ENCODE measurements at places on chromosomes 4 and X. TPM values are rescaled to one million over a fixed set of nuclear protein-coding genes. Genes with fewer than 3 reads are reported as not detected.

Gene TCEAL7
- total RNA-seq, result 7.9 TPM

Gene FAM9C
- 0.26 TPM for total RNA-seq

Gene SPATA4
- total RNA-seq, result not detected

Gene TEC
- 3.4 TPM for total RNA-seq

Gene LINC00632
- 116 TPM for total RNA-seq

Gene ITGB1BP2
- 8.9 TPM for total RNA-seq

Gene PABPC5
- 1.6 TPM for total RNA-seq

Gene BMP15
- total RNA-seq, result not detected

Gene TBX22
- 0.18 TPM for total RNA-seq

Gene LEF1
- 20.7 TPM for total RNA-seq

GRCh38 chr4:90198086-90198847, 71.1 kb downstream of the CCSER1 start:
- no peak for DNase-seq

DNA sequence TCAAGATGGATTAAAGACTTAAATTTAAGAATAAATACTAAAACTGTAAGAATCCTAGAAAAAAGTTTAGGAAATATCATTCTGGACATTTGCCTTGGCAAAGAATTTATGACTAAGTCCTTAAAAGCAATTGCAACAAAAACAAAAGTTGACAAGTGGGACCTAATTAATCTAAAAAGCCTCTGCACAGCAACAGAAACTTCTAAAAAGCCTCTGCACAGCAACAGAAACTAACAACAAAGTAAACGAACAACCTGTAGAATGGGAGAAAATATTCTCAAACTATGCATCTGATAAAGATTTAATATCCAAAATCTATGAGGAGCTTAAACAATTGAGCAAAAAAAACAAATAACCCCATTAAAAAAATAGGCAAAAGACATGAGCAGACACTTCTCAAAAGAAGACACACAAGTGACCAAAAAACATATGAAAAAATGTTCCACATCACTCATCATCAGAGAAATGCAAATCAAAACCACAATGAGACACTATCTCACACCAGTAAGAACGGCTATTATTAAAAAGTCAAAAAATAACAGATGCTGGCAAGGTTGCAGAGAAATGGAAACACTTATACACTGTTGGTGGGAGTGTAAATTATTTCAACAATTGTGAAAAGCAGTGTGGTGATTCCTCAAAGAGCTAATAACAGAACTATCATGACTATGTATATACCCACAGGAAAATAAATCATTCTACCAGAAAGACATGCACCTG, 5.5 kb upstream of the OPRPN start:
- DNase-seq, result no peak

- no peak for DNase-seq
Measured at GRCh38 chrX:134599184-134599914, 58.9 kb downstream of the PLAC1 start.

- no peak for DNase-seq
Measured at GRCh38 chrX:111083081-111083480, 12.9 kb upstream of the PAK3 start.

DNA sequence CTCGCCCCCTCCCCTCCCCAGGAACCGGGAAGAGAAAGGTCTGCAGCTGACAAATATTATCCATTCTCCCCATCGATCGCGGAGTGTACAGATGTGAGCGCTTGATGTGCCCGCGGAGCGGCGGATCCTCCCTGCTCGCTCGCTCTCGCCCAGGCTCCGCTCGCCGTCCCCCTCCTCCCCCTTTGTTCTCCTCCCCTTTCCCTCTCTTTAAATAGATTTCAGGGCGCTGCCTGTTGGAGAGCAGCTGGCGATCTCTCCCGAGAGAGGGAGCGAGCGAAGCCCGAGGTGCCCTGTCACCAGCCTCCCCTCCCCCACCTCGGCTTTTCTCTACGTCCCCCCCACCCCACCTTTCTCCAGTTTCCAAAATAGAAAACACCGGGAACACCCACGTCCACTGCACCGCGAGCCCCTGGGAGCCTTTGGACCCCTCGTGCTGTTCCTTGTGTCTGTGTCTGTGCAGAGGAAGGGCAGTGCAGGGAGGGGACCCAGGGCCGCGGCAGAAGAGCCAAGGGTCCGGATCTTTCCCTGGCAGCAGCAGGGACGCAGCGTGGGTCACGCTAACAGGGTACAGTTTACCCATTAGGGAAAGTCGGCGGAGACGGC, 56.6 kb upstream of the BCOR start:
- DNase-seq, result no peak

DNA sequence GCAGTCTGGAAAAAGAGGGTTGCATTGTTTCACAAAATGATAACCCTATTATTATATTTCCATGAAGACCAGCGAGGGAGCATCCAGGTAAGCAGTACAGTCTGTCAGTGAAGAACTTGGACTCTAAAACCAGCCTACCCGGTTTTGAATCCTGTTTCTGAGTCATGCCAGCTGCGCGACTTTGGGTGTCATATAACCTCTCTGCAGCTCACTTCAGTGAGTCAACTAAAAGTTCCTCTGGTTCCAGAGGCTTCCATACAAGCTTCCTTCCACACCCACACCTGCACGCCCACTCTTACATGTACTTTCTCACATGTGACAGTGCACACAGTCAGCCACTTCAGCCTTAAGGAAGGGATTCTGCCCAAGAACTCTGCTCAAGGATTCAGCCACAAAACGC, 49.8 kb upstream of the PRPS2 start:
- DNase-seq, result peak; percentile 46

- DNase-seq, result no peak
Measured at GRCh38 chr4:25815586-25815985, 47.2 kb downstream of the SEL1L3 start.

- no peak for DNase-seq
Measured at GRCh38 chrX:154809939-154810665, 4.8 kb upstream of the MPP1 start.

DNA sequence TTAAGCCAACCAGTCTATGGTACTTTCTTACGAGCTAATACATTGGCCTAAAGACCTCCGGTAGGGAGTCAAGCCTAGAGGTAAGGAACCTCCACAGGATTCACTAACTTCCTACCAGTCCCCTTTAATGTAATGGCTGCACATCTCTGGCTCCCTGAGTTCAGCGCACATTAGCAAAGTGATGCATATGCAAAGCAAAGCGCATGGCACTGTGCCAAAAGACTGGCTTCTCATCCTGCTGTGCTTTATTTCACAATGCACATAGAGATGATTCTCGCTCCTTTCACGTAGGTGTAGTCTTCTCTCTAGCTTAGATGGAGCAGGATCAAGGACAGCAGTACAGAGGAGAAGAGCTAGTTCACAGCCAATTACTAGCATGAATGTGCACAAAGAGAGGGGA, 14.6 kb upstream of the CLTRN start:
- DNase-seq, result no peak

GRCh38 chr4:123430501-123430900, 33.9 kb downstream of the SPRY1 start:
- no peak for DNase-seq

- no peak for DNase-seq
Measured at GRCh38 chr4:180682776-180683175, 1560.4 kb upstream of the TENM3 start.

GRCh38 chrX:103687696-103688201, 1.2 kb upstream of the MORF4L2 start:
- peak; percentile 77 for DNase-seq

- DNase-seq, result no peak
Measured at GRCh38 chr4:36326476-36327029, 45.1 kb downstream of the DTHD1 start.

GRCh38 chr4:73308286-73308685, 49.7 kb upstream of the ANKRD17 start:
- DNase-seq, result no peak

DNA sequence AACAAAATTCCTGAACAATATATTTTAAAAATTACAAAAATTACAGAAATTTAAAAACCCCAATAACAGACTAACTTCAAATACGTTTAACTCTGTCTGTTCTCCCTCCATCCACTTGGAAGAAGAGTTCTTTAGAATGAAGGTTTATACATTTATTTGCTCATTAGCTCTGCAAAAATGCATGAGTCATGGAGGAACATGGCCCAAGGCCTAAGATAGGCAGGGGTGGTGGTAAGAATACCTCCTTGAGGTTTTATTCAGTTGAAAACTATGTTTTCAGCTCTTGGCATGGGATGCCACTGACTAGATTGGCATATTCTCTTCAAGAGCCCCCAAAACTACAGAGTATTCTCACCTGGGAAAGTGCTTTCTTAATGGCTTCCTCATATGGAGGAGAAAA, 8.8 kb upstream of the LRRC66 start:
- DNase-seq, result no peak

- DNase-seq, result no peak
Measured at GRCh38 chrX:77743720-77744119, 42.3 kb downstream of the ATRX start.

- no peak for DNase-seq
Measured at GRCh38 chr4:177190995-177191580, 118.6 kb upstream of the NEIL3 start.

DNA sequence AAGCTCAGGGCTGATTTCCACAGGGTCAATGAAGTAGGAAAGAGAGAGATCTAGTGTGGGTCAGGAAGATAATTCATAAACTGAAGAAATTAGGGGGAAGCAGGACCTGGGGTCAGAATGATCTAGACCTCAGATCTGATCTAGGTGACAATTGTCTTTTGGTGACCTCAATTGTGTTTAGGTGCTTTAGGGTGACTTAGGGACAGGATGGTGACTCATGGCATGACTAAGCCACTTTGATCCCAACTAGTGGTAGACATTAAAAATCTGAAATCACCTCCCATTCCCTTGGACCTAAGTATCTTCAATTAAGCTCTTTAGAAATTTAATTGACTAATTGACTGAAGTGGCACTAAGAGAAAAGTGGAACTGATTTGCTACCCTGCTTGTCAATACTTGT, 36.7 kb upstream of the GRXCR1 start:
- no peak for DNase-seq

DNA sequence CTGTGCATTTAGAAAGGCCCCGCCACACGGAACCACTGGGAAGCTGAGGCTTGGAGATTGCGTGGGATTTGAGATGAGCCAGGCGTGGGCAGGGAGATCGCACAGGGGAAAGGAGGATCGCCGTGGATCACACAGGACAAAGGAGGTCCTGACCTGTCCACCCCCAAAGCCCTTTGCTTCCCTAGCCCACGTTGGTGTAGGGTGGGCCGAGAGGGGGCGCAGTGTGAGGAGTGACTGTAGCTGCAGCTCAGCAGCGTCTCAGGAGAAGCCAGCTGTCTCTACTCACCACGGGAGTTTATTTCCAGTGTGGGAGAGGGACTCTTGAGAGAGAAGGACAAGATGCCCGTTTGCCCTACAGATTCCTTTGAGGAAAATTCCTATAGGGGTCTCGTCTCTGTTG, 62.1 kb downstream of the TBL1X start:
- no peak for DNase-seq

DNA sequence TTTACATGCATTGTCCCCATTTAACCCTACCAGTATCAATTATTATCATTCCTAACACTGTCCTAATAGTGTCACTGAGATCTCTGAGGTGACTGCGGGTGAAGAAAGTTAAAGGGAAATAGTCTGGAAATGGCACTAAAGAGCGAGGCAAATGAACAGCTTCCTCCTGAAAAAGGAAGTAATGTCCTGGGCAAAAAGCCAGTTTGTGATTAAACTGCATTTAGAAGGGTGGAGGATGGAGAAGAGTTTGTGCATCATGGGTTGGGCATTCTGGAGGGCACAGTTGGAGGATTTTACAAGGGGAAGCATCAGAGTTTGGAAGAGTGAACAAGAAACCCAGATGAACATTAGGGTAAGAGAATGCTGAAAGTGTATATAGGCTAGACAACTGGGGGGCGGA, 60.5 kb upstream of the SLC25A4 start:
- no peak for DNase-seq

GRCh38 chr4:95272036-95272435, 276.7 kb downstream of the UNC5C start:
- no peak for DNase-seq

- DNase-seq, result no peak
Measured at GRCh38 chrX:88325634-88326033, 421.4 kb upstream of the CPXCR1 start.

DNA sequence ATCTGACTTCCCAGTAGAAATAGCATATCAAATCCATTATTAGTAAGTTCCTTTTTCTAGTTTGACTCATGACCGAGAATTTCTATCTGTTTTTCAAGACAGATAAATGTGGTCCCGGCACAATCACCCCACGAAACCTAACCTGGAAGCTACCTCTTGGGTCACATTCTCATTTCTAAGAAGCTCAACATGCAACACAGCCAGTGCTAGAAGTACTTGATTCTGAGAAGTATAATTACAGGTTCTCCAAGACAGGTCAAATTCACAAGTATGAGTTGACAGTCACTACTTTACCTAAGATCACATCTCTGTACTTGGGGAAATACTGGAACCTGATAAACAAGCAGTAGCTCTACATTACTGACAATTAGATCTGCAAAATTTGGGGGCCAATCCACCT, 54.0 kb upstream of the PLAC1 start:
- no peak for DNase-seq

DNA sequence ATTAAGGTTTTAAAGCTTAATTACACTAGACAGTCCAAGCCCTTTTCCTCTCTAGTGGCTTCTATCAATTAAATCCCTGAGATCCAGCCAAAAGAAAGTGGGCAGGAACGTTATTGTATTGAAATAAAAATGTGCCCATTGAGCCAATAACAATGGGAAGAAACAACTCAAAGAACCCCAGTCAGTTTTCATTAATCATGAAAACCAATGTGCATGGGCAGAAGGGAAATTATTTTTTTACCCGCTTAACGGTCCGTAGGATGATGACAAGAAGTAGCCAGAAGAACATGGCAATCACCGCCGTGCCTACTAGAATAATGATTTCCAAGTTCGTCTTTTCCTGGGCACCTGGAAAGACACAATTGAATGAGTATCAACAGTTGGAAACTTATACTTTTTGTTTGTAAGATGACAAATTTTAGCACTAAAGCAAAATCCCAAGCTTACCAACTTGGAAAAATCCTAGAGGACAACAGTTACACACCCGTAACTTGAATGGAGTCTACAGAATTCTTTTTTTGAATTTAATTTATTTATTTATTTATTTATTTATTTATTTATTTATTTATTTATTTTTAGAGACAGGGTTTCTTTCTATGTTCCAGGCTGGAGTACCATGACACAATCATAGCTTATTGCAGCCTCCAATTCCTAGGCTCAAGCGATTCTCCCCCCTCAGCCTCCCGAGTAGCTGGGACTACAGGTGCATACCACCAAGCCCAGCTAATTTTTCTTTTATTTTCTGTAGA, 26.8 kb downstream of the KDR start:
- DNase-seq, result no peak

Measured in ureter (tissue), 1 donor.